Naive B cell (primary cell): ENCODE measurements at places on chromosomes 4 and X.

GRCh38 chr4:123547216-123548165 lies 150.9 kb downstream of the SPRY1 start:
- no peak for DNase-seq

- DNase-seq: no peak
These were observed 168.6 kb upstream of the PGRMC2 start for GRCh38 chr4:128456171-128456570.

DNA sequence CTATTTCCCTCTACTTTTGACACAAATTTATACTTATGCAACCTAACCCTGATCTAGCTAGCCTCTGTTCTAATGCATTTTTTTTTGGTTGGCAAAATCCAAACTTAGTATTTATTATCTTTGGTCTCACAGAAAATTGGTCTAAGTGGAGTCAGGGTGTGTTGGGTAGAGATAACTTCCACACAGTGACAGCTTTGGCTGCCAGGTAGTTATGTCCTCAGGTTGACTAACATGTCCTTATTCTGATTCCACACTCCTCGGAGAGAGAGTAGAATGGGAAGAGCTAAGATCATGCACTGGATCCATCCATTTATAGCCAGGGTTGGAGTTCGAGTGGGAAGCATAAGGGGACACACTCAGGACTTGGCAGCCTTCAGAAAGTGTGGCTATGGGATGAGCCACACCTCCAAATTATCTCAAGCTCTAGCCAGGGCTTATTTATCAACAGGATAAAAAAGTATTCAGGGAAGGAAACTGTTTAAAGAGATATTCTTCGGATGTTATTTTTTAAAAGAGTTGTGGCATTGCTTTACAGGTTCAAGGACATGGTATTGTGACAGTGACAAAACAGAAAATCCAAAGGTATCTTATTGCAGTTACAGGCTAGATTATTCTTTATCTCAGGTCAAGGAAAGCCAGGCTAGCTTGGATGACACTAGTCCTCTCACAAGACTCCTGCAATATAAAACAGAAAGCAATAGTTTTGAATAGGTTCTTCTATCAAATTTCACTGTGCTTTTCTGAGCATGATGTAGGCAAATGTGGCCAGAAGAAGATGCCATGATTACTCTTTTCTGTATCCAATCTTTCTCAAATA lies 51.5 kb downstream of the NPY1R start:
- no peak for DNase-seq

DNA sequence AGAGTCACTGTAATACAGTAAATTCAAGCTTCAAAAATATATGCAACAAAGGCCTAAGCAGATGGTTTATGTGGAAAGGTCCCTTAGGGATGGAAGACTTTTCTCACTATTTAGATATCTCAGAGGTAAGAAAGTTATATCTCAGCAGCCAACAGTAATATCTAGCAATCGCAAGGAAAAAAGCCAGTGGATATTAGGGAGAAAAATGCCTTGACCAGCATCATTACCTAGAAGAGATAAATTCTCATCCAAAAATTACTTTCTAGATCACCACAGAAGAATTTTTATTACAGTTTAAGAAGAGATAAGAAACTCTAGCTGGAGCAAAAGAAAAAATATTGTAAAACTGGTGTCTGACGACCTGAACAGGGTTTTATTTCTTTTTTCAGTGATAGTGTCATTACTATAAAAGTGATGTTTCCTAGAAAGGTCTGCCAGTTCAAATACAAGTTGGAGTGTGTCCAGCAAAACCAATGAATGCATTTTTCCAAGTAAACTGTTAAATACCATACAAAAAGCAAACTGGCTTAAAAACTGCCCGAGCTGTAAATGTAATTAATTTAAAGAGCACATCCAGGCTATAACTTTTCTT lies 100.0 kb downstream of the ATP11C start:
- DNase-seq: no peak

GRCh38 chr4:83906561-83906960 lies 370.7 kb downstream of the GPAT3 start:
- DNase-seq: no peak

DNA sequence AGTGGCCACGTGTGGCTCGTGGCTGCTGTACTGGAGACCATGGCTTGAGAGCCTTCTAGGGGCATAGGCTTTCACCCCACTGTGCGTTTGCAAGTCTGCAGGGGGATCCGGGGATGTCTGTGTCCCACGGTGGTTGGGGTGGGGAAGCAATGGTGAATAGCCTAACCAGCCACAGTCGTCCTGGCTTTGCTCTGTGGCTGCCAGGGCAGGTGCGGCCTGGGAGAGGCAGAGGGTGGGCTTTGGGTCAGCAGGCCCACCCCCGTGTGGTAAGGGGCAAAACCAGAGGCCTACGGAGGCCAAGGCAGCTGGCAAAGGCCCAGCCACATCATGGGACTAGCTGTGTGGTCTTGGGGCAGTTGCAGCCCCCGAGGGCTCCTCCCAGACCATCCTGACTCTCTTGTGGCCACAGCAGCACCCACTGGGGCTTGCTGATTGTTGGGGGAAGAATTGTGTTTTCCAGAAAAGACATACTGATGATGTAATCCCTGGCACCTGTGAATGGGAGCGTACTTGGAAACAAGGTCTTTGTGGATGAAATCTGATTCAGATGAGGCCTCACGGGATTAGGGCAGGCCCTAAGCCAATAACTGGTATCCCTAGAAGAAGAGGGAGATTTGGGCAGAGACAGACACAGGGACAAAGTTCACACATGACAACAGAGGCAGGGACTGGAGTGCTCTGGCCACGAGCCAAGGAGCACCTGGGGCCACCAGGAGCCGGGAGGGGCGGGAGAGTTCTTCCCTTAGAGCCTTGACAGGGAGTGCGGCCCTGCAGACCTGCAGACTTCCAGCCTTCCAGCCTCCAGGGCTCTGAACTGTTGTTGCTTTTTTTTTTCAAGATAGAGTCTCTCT lies 2.9 kb downstream of the CPZ start:
- no peak for DNase-seq

GRCh38 chr4:39933671-39934590 lies 43.8 kb downstream of the PDS5A start:
- no peak for DNase-seq

GRCh38 chr4:21470535-21470934 lies 478.0 kb downstream of the KCNIP4 start:
- no peak for DNase-seq

- DNase-seq: no peak
These were observed 155.5 kb downstream of the EMCN start for GRCh38 chr4:100362366-100362765.

DNA sequence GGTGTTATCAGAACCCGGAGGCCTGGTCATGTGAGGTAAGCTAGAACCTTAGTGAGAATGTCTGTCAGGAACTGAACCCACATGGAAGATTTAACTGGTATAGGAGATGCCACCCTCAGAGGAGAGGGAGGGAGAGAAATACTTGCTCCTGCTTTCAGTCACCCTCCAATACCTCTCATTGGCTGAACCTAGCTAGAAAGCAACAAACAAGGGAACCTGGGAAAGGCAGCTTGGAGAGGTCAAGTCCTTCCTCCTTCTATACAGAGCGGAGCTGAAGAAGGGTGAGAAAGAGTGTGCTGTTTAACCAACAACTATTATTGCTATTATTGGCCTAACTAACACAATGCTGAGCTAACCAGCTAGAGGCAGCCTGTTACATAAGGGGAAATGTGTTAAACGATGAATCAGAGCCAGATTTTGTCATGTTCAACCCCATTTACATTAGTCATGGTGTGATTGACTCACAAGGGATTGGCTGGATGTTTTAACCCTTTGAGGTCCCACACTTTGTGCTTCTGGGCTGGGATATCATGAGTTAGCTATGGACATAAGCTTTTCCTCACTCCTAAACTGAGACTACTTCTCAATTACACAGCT lies 96.5 kb upstream of the ESX1 start:
- no peak for DNase-seq

- DNase-seq: no peak
These were observed 3.1 kb downstream of the NKX1-1 start for GRCh38 chr4:1403177-1403583.
